Chondrocyte (in vitro differentiated cells): ENCODE measurements at places on chromosomes 5 and 9. TPM values are rescaled to one million over a fixed set of nuclear protein-coding genes. Genes with fewer than 3 reads are reported as not detected.

DNA sequence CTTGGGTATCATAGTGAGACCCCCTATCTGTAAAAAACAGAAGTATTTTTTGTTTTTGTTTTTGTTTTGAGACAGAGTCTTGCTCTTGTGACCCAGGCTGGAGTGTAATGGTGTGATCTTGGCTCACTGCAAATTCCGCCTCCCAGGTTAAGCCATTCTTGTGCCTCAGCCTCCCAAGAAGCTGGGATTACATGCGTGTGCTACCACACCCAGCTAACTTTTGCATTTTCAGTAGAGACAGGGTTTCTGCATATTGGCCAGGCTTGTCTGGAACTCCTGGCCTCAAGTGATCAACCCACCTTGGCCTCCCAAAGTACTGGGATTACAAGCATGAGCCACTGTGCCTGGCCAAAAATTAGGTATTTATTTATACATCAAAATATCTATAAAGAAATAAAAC, 10.2 kb upstream of the CCDC171 start:
- no peak for DNase-seq

- no peak for DNase-seq
These were observed 98.9 kb downstream of the MRPS27 start for GRCh38 chr5:72221099-72221498.

GRCh38 chr5:100840789-100841188, 62.3 kb downstream of the ST8SIA4 start:
- DNase-seq = no peak

- DNase-seq = no peak
These were observed 10.7 kb downstream of the PRUNE2 start for GRCh38 chr9:76895186-76895585.

DNA sequence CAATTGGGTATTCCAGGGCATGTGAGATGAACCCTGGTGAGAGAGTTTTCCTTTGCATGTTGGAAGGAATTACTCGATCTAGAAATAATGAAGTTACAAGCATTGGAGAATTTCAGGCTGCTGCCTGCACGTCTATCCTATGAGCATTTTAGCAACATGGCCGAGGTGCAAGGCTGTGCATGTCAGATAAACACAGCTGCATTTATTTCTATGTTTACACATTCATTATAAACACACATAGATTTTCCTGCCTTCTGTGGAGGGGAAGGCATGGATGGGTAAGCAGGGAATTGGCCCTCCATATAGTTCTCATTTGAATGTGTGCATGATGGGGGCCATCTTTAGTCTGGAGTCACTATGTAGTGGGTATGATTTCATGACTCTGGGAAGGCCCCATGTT, 42.3 kb downstream of the AOPEP start:
- no peak for DNase-seq

GRCh38 chr5:169494383-169494935, 89.1 kb upstream of the SPDL1 start:
- no peak for DNase-seq

- no peak for DNase-seq
These were observed 35.6 kb upstream of the ANKRD33B start for GRCh38 chr5:10528056-10528816.

DNA sequence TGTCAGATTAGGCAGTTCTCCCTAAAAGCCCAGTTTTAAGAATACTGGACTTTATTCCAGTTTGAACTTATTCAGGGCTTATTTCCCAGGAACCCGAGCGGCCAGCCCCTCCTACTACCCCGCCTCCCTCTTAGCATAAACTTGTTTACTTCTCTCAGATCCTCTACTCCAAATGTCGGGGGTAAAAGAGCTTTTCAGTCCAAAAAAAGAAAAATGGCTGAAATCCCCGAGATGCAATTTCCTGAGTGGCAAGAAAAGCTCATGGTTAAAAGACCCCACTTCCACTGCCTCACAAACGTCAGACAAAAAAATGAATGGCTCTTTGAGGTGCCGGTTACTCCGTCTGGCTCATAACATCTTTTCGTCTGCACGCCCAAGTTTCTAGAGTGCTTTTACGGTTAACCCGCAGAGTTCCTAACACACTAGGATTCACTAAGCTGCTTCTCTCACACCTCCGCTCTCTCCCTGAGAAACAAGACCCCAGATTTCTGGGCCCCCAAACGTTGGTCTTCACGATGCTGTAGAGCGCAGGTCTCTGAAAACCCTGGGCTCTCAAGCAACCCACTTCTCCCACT, 402 bp downstream of the BRD8 start:
- no peak for DNase-seq

DNA sequence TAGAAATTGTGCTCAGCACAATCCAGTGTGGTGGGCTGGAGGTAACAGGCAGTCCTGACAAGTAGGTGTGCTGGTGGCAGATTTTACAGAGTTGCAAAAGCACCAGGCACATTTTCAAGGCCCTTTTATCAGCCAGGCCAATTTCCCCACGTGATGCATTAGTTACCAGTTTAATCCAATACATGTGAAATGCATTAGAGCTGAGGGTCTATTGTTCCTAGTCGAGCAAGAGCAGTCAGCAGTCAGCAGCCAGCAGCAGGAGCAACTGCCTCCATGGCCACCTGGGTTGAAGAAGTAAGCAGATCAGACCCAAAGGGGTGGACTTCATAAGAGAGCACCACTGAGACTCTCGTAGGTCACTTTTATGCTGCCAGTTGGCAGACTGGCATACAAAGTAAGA, 76.7 kb downstream of the EPB41L4A start:
- DNase-seq = no peak

DNA sequence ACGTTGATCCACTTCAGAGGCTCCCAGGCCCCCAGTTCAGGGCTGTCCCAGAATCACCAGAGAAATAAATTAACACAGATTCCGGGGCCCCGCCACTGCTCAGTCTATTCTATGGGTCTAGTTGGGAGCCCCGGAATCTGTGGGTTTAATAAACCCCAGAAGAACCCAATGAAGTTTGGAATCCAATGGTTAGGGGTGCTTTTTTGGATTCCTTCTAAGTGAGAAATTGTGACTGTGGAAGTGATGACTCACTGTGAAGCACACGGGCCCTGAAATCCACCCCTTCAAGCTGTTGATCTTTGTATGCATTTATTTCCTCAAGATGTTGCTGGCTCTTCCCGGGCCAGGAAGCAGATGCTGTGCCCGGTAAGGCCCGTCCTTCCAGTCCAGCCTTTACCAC, 57.3 kb upstream of the SLC28A3 start:
- no peak for DNase-seq

DNA sequence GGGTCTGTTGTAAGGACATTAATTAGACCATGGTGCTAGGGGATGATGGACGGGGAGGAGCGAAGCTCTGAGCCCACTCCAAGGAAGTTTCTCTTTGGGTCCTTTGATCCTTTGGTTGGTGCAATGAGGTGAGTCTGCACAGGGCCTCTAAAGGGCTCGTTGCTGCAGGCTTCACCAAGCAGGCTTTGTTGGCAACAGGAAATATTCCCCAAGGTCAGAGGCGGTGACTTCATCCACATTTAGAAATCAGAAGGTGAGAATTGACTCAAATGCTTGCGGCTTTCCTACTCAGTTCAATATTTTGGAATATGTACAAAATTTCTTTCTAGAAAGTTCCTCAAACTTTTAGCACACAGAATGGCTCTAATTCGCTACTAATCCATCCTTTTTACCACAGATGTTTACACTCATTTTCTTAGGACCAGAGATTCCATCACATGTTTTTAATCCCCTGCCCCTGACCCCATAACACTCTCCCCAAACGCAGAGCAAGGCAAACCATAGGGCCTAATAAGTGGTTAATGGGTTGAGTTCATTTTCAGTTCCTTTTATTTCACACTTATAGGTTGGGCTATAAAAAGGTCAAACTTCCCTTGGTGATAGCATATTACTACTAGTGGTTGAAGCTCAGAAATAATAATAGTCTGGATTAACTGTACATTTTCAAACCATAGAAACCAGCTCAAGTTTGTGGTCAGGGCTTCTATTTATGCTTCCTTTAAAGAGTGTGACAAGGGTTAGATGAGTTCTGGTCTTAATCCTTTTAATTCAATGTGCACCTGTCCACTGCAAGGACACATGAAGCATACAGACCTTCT, 37.3 kb upstream of the TMEM252 start:
- no peak for DNase-seq

DNA sequence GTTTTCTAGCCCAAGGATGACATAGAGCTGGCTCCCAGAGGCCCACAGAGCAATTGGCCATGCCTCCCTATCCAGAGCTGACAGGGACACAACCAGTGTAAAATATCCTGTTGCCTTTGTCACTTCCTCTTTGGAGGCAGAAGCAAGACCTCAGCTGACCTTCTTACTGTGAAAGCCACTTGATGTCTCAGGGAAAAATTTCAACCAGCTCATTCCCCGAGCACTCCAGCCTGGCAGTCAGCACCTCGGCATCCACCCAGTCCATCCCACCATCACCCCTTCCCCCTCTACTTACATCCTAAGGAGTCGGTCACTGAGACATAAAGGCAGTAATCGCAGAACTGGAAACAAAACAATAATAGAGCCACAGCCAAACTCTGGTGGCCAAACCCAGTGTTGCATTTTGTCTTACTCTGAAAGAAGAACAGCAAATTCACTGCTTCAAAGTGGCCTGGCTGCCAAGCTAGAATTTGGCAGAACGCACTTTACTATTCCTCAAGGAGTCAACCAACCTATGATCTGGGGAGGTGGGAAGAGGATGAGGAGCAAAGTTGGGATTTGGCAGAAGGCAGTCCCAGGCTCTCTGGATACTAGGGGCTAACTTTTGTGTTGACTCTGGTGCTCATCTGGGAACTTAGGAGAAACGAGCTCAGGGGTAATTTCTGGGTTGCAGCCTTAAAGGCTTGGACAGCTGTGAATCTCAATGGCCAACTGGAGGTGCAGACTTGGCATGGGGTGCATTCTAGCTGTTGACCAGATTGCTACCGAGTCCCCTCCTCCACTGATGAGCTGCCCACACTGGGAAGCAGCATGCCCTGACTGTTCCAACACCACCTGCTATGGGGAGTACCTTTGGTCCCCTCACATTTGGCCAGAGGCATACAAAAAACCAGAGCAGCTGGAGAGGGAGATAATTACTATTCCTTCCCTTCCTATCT, 13.6 kb downstream of the NIPAL4 start:
- DNase-seq = no peak

- no peak for DNase-seq
These were observed 1.5 kb downstream of the FAM78A start for GRCh38 chr9:131274674-131275331.

DNA sequence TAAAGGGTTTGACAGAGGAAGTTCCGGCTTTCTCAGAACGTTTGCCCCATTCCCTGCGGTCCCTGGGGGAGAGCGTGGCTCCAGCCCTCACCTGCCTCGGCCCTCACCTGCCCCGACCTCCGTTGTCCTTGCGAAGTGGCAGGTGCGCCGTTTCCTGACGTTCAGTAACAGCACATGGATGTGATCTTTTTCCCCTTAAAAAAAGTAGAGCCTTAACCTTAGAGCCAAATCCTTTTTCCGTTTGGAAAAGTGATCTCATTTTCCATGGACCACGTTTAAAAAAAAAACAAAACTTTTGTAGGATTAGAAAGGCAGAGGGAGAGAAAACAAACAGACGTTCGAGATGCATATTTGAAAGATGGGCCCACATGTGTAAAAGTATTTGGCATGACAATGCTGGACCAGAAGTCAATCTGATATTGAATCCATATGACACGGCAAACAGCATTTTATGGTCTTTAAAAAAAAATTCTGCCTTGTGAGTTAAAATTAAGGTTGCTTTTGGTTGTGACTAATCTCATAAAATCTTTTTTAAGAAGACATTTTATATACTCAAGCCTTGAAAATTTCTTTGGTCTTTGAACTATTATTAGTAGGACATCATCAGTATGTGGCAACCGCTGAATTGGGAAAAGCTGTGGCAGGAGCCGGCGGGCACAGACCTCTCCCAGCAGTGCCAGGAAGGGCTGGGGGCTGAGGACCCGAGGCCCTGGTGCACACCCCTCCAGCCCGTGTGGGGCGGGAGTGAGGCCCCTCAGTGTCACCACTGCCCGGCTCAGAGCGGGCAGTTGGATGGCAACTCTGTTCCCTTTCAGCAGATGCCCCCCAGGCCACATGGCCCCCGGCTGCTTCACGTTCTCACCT, 42.5 kb upstream of the EXOC3 start:
- peak; percentile 85 for DNase-seq

GRCh38 chr5:132224716-132225115, 2.9 kb downstream of the P4HA2 start:
- DNase-seq = no peak

GRCh38 chr5:65034813-65035209, 266.1 kb downstream of the CWC27 start:
- no peak for DNase-seq

IQGAP2 gene
- 2.9 to 10.2 TPM (median 3.0 TPM) in 3 replicates for total RNA-seq

STOM gene
- total RNA-seq = 46.5 to 83.6 TPM (median 82.2 TPM) in 3 replicates

CCDC69 gene
- 1.2 to 1.5 TPM (median 1.3 TPM) in 3 replicates for total RNA-seq

PAEP gene
- not detected in 3 replicates for total RNA-seq

DBH gene
- not detected in 3 replicates for total RNA-seq

STPG3 gene
- total RNA-seq = not detected in 3 replicates

OR2K2 gene
- not detected in 3 replicates for total RNA-seq

AQP3 gene
- total RNA-seq = 3.6 to 4.0 TPM (median 3.6 TPM) in 3 replicates

SPINK13 gene
- not detected in 3 replicates for total RNA-seq

SPAG8 gene
- total RNA-seq = 0.30 to 3.3 TPM (median 0.82 TPM) in 3 replicates

CLTB gene
- 63.8 to 85.6 TPM (median 65.3 TPM) in 3 replicates for total RNA-seq
